ENCODE measurements at places on chromosomes 6 and 20.

DNA sequence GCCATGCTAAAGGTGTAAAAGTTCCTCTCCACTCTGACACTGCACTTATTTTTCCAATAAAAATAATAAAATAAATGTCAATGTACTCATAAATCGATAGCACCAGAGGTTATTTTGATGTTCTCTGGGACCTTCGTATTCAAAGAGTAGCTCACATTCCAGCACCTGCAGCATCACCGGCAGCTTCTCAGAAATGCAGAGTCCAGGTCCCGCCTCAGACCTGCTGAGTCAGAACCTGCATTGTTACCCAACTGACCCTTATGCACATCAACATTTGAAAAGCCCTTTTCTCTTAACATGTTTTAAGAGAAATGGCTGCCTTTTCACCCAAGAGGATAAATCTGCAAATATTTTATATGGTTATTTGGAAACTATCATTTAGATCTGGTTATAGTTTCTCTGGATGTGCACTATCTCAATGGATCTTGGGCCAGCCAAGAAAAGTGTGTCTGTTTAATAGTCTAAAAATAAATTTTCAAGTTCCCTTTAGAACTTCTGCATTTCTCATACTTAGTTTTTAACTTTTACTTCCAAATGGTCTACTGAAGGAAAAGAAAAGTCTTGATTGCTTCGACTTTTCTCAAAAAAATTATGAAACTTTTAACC lies 216.2 kb upstream of the PRDM1 start:
- DNase-seq = no peak

- DNase-seq = no peak
These were observed 230.2 kb upstream of the FOXQ1 start for GRCh38 chr6:1081551-1082284.

- no peak for DNase-seq
These were observed 157.6 kb downstream of the HIVEP2 start for GRCh38 chr6:142787422-142787821.

GRCh38 chr6:4931530-4932227 lies 72.2 kb downstream of the RPP40 start:
- no peak for DNase-seq
